ENCODE measurements at places on chromosomes 4 and X.

DNA sequence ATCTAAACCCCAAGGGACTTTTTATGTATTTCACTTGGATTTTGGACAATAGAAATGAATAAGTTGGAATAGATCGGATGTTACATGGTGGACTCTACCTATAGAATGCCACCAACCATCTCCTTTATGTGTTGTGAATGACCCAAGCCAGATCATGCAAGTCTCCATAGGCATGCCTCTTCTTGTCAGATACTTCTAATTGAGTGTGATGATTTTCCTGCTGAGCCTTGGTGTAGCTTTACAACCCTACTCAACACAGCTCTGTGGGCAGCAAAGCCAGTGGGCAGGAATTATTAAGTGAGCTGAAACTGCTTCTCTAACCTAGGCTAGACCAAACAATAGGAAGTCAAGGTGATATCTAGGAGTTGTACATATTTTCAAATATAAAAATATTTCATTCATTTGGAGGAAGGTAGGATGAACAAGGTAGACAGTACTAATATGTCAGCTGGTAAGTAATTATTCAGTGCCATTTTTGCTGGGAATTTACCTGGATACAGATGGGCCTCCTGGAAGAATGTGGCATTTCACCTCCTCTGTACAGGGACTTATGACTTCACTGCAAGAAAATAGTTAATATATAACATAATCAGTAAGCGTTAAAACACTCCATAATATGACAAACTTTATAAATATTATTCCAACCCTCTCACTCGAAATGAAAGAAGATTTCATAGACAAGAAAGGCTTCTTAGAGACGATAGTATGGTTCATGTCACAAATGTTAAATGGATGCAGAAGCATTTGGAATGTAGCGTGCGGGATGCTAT, 298.0 kb upstream of the FAT1 start:
- no peak for DNase-seq

GRCh38 chr4:42653626-42654560, 3.0 kb downstream of the ATP8A1 start:
- no peak for DNase-seq

DNA sequence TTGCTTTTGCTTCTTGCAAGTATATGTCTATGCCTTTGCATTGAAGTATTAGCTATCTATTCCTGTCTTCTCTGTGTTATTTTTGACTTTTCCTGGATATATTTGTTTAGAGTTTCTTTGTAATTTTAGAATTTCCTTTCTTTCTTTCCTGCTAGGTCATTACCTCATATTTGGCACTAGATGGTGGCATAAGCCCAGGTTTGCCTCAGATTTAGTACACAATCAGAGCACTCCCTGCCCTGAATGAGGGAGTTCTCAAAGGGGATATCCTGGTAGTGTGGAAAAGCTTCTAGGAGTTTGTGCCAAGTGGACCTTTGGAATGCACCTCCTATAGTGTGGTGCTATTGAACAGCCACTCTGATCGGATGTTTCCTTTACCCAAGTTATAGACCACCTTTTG, 181.6 kb downstream of the UGT8 start:
- no peak for DNase-seq

DNA sequence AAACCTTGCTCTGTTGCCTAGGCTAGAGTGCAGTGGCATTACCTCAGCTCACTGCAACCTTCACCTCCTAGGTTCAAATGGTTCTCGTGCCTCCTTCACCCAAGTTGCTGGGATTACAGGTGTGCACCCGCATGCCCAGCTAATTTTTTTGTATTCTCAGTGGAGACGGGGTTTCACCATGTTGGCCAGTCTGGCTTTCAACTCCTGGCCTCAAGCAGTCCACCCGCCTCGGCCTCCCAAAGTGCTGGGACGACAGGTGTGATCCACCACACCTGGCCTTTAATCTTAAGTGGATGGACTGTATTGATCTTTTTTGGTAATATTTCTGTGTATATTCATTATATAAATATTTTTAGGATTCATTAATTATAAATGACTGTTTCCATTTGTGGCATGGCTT, 158.7 kb upstream of the CXorf51A start:
- no peak for DNase-seq

- DNase-seq = no peak
Observed at GRCh38 chrX:15242899-15243555, 26.9 kb downstream of the ASB9 start.

DNA sequence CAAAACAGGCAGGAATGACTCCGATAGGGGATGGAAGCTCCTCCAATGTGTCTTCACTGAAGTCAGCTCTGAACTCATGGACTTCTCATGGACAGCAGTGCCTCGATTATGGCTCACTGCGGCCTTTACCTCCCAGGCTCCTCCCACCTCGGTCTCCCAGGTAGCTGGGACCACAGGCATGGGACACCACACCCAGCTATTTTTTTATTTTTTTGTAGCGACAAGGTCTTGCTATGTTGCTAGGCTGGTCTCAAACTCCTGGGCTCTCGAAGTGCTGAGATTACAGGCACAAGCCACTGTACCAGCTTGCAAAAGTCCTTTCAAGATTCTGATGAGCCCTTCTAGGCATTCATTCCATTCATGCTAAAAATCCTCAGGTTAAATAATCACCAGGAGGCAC, 181.5 kb downstream of the NSUN7 start:
- DNase-seq = no peak
